Activated CD8-positive, alpha-beta memory T cell treated with anti-CD3 and anti-CD28 coated beads, Interleukin-2, amount 50 U/mL, for 4 hours (primary cell): ENCODE measurements at places on chromosomes 2 and 18.

DNA sequence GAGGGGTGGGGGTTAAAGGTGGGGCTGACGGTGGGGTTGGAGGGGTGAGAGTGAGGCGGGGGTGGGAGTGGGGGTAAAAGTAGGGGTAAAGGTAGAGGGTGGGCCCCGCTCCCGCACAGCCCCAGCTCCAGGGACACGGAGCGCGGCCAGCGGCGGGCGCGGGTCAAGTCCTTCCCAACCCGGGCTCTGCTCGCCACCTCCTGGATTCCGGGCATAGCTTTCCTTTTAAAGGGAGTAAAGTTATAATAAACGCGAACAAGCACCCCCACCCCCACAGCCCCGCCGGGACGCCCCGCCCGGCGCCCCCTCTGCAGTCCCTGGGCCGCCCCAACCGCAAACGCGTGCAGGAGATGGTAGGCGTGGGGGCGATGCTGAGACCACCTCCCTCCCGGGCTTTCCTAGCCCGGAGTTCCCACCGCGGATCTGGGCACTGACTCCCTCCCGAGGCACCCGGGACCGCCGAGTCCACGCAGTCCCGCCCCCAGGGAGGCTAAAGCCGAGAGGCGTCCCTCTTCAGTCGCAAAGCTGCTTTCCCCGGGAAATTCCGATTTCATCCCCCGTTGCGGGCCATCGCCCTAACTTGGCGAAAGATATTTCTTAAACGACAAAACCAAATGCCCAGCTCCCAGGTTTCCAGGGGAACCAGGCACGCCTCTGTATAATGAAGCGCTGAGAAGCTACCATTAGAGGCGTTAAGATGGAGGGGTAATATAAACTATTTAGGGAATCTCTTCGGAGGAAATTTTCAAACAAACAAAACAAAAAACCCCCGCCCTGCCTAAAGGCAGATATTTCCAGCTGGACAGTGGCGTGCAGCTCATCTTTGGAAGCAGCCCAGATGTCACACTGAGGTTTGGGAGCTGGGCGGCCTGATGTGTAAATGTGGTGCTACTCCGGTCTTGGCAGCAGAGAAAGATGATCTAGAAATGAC is at the start of gene LIMS2:
TSS of gene LIMS2 (minus strand) at position 200 of the 931 bp plus-strand sequence. CDS start 506 bp downstream, outside the sequence.
- DNase-seq = no peak

DNA sequence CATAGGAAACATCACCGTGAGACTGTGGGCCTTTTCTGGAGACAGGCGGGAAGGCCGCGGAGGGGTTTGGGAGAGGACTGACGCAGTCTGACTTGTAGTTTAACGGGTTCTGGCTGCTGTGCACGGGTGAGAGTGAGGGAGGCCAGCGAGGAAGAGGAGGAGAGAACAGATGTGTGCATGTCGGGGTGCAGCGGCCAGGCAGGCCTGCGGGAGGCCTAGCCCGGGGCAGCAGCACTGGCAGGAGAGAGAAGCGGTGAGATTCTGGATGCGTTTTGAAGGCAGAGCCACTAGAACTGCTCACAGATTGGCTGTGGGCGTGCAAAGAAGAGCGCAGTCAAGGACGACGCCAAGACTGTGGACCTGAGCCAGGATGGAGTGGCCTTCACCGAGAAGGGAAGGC is 53.9 kb downstream of the PTGR3 start:
- DNase-seq = no peak

DNA sequence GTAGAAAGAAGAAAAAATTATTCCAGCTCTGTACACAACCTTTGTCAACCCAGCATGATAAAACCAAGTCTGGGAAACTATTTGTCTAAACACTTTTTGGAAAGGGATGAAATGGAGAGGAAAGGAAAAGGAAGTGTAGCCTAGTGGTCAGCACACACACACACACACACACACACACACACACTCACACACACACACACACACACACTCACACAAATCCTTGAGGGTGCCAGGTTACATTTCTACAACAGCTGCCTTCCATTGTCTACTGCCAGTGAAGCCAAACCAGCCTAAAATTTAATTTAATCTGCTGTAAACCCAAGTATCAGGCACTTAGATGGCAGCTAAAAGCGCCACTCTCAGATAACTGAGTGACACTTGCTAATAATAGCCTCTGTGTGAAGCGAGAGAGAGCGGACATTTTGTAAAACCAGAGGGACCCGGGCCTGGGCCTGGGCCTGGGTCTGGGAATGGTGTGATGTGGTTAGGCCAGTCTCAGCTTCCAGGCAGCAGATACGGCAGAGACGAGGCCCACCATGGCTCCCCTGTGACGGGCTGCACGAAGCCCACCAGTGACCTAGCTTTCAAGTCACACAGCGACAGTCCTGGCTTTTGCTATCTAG is 32.4 kb downstream of the BCL11A start:
- no peak for DNase-seq

DNA sequence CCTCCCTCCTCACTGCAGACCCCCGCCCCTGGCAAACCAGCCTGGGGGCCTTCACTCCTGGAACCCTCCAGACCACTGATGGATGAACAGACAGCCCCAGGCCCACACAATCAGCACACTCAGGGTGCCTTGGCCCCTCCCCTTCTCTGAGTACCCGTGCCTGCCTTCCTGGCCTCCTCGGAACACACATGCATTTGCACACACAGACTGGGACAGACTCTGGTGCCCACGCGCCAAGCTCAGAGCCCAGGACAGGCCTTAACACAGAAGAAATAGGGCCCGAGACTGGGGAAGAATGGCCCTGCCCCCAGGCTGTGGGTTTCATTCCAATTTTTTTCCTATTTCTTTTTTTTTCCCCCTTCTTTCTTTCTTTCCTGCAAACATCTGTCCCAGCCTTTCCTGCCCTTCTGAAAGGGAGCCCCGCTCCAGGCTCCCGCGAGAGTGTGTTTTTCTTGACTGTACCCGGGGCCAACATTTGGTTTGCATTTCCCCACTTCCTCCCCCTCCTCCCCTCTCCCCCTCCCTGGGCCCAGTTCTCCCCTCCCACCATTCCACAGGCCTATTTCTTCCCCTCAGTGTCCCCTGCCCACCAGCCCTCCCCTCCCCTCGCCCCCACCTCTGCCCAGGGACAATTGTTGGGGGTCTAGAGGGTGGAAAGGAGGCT is 618 bp upstream of the TNS1 start:
- DNase-seq = no peak

- DNase-seq = no peak
Measured at GRCh38 chr18:35182151-35182550, 58.7 kb upstream of the ZNF397 start.
